ENCODE measurements at places on chromosomes 12 and 14.
A peak's percentile ranks its signal among the peaks of the same experiment; 100 is the strongest.

DNA sequence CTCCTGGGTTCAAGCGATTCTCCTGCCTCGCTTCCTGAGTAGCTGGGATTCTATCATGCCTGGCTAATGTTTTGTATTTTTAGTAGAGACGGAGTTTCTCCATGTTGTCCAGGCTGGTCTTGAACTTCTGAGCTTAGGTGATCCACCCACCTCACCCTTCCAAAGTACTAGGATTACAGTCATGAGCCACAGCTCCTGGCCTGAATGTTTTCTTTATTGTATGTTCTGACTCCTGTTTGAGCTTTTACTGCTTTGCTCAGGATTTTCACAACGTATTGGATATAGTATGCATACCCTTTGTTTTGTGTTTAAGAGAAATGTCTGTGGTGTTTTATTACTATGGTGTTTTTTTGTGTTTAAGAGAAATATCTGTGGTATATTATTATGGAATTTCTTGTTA lies 37.2 kb downstream of the ATF7IP start:
- DNase-seq: no peak

DNA sequence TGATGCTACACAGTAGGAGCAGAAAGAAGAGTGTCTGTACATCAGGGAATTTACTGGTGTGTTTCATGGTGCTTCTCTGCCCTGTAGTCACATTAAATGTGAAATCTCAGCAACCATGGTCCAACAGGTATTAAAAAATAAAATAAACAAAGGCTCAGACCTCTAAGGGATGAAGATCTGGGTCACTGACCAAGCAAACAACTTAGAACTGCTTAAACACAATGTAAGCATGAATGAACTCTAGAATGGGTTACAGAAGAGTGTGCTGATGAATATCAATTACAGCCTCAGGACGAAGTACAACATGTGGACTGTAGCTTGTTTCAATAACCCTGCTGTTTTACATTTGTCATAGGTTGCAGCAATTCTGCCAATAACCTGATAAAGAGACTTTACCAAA lies 47.4 kb downstream of the SLC35F4 start:
- DNase-seq: no peak

- no peak for DNase-seq
Measured at GRCh38 chr14:51188566-51189185, 51.4 kb upstream of the TMX1 start.

- peak; percentile 27 for DNase-seq
Measured at GRCh38 chr14:50666772-50667683, 1.1 kb downstream of the SAV1 start.

DNA sequence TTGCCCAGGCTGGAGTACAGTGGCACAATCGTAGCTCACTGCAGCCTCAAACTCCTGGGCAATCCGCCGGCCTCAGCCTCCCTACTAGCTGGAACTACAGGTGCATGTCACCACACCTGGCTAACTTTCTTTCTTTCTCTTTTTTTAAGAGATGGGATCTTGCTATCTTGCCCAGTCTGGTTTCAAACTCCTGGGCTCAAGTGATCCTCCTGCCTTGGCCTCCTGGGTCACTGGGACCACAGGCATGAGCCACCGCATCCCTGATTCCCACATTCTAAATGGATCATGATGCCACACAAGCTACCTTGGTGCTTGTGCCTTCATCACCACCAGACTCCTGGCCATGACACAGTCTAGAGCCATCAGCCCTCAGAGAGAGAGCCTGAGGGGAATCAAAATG lies 43.8 kb downstream of the PRKAB1 start:
- DNase-seq: no peak

- DNase-seq: peak; percentile 35
Measured at GRCh38 chr14:66476964-66477363, 9.2 kb upstream of the CCDC196 start.

DNA sequence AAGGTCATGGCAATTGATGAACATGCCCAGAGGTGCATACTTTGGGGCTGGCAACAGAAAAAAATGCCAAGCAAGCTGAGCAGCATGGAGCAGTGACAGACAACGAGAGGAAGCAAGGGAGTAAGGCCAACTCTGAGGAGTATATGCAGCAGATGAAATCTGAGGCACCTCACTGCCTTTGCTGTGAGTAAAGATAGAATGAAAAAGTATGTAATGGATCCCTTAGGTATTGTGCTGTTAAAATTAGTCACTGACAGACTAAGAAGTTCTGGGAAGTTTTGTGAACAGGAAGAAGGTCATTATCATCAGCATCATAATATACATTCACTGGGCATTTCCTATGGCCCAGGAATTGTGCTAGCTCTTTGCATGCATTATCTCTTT lies 269.9 kb downstream of the DUSP6 start:
- no peak for DNase-seq

- no peak for DNase-seq
Measured at GRCh38 chr12:19848421-19848820, 409.1 kb downstream of the AEBP2 start.
